Esophagus muscularis mucosa (tissue), 4 donors: ENCODE measurements at places on chromosomes 12 and 14.

GRCh38 chr14:99860219-99860618 is 67.0 kb downstream of the EML1 start:
- DNase-seq = no peak

- no peak for DNase-seq
These were observed 96.8 kb downstream of the ACSS3 start for GRCh38 chr12:81174664-81175063.

GRCh38 chr12:13211191-13211858 is 14.8 kb downstream of the EMP1 start:
- DNase-seq = no peak

DNA sequence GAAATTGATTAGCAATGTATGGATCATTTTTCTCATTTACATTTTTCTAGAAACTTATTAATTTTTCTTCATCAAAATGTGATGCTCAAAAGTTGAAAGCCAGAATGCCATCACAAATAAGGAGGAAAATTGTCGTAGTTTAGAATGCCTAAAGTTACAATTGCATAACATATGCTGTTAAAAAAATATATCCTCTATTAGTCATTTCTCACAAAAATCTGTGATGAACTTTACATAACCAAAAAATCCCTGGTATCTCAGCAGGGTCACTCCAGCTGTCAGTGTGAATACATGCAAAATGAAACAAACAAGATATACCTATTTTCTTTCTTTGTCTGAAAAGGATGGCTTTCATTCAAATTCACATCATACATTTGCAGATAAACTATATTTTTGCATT is 358.9 kb downstream of the PAWR start:
- no peak for DNase-seq

GRCh38 chr14:99241325-99242010 is 30.5 kb downstream of the BCL11B start:
- DNase-seq = no peak
